ENCODE measurements at places on chromosomes 3 and 15. TPM values are rescaled to one million over a fixed set of nuclear protein-coding genes. Genes with fewer than 3 reads are reported as not detected.

Gene PGBD4
- total RNA-seq = 1.9 TPM

Gene ERICH6
- 0.40 TPM for total RNA-seq

Gene NDUFB5
- 72.4 TPM for total RNA-seq

Gene IMPG2
- 0.40 TPM for total RNA-seq

Gene GOLIM4
- total RNA-seq = 30.8 TPM

DNA sequence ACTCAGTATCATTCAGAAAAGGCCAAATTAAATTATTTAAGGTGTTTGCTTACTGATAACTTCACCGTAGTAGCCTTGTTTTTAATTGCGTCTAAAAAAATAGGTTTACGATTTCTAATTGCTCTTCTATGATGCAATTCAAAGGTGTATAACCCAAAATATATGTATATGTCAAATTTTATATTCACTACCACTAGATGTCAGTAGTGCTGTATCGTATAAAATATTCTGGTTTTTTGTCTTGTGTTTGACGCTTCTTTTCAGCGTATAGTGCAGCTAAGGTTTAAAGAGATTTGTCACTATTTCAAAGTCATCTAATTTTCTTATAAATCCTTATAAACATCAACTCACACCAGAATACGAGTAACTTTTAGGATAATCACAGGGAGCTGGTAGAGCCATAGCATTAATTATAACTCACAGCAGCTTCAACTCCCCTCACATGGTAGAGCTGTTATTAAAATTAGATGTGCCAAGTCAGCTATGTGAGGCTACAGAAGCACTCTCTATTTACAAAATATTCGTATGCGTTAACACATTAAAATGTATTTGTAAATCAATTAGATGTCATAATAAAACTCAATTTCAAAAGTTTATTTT lies 3.5 kb downstream of the PFN2 start:
- DNase-seq = no peak

DNA sequence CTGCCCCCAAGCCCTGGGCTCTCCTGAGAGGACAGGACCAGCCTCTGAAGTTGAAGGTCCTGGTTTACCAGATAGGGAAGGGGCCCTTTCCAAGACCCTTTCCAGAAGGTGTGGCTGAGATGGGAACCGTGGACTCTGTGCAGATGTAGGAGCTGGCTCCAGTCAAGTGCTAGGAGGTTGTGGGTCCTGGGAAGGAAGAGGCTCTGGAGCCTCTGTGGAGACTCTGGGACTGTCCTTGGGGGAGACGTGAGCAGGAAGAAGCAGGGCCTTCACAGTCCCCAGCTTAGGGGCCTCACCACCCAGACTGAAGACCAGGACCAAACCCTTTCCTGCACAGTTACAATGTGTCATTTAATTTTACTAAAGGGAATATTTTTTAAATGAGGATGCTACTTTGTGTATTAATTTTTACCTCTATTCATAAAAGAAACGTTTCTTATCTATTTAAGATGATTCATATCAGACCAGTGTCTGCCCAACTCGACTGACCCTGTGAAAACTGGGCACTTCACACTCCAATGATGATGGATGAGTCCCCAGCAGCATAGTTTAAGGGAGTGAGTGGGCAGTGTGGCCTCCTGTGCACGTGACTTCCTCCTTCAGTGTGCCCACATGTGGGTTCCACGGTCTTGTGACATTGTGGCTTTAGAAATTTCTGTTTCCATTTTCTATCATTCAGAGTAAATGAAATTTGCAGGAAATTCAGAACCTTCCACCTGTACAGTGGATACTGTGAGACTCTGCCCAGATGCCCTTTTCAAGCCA lies 10.9 kb downstream of the CCR5AS start:
- DNase-seq = no peak

GRCh38 chr3:69292185-69292584 lies 93.7 kb downstream of the FRMD4B start:
- DNase-seq = no peak

DNA sequence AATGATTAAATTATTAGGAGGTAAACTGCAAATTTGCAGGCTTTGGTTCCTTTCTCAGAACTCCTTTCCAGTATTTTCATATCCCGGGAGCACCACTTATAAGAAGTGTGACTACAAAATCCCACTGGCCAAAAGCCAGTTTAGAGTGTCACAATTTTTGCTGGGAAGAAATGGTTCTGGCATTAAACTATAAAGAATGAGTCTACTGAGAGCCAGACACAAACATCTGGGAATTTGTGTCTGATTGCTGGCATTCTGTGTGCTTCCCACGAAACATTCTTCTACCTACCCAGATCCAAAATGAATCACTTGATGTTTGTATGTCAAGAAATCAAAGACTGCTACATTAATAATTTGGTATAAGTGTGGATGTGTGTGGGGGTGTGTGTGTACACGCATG lies 82.8 kb downstream of the DUT start:
- DNase-seq = no peak

GRCh38 chr3:123338620-123339061 lies 110.2 kb downstream of the ADCY5 start:
- no peak for DNase-seq

GRCh38 chr3:157142315-157142714 lies 17.6 kb downstream of the CCNL1 start:
- no peak for DNase-seq

DNA sequence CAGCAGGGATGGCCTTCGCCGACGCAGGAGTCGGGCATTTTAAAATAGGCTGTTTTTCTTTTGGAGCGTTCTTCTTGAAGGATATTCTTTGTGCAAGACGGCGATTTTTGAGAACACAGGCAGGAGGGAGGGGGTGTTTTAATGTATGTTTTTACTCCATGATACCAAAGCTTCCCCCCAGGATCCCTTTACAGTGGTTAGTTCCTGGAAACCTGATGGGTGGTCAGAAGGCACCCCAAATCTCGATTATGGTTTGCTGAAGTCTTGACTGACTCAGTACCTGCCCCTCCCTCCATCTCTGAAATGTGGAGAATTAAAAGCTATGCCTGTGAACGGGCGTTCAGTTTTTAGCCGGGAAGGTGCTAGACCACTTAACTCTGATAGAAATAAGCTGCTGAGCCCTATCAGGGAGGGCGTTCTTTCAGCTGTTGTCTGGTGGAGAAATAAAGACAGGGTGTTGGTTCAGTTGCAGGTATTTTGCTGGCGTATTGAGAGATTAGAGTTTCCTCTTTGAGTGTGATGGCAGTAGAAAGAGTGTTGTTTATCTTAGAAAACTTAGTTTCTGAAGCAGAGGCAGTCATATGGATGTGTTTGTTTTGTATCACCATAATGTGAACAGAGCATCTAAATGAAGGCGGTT lies 3.4 kb downstream of the IGF1R start:
- DNase-seq = no peak

GRCh38 chr3:18630295-18630694 lies 205.2 kb upstream of the SATB1 start:
- DNase-seq = no peak

GRCh38 chr3:9230596-9230995 lies 18.9 kb downstream of the SRGAP3 start:
- no peak for DNase-seq

GRCh38 chr3:170997961-170998913 lies 28.3 kb downstream of the SLC2A2 start:
- DNase-seq = no peak

All from neural crest cell (in vitro differentiated cells).